D721Med (cell line): ENCODE measurements at places on chromosomes 11 and 22.

DNA sequence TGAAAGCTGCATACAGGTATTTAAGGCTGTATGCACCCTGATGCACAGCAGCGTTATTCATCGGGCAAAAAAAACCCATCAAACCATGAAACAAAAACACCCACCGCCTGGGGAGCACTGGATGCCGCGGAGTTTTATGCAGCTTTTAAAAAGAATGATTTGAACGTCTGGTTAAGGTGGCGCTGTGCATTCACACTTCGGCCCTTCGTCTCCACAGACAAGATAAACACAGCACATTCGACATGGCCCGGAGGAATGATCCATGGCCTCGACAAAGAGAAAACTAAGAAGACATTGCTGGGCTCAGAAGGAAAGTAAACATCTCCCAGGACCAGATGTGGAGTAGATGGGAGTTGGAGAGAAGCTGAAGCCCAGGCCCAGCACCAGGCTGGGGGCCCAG is 40.8 kb upstream of the GAL start:
- DNase-seq, result no peak

DNA sequence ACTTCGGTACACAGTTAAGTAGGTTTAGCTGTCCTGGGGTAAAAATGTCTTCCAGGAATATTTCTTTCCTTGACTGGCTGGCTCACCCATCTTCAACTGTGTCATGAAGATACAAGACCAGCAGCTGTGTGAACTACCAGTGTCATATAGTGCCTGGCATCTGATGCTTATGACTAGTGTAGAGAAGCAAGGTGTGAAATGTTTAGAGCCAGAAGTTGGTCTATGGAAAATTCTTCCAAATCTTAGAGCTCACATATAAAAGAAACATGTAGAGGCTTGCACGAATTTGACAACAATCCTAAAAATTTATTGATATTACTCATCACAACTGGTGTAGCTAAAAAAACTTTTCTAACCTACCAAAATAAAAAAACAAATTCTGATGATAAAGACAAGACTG is 54.4 kb downstream of the ARL14EP start:
- DNase-seq, result no peak

GRCh38 chr22:37269936-37270678 is 12.2 kb upstream of the CYTH4 start:
- no peak for DNase-seq

GRCh38 chr22:26483043-26483438 is 542 bp downstream of the HPS4 start:
- DNase-seq, result no peak

DNA sequence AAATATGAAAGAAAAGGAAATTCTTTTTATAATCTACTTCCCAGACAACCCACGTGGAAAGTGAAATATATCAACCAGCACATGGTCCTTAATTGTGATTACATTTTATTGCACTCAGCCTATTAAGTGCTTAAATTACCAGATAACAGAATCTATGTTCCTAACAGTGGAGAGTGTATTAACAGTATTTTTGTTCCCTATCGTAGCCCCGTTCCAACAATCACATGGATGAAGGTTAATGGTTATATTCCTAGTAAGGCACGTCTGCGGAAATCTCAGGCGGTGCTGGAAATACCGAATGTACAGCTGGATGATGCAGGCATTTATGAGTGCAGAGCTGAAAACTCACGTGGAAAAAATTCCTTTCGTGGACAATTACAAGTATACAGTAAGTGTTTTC is 626.1 kb upstream of the ARHGAP42 start:
- no peak for DNase-seq

GRCh38 chr22:38793317-38793716 is 626 bp downstream of the DNAL4 start:
- no peak for DNase-seq
